ENCODE measurements at places on chromosomes 6 and 20.

- no peak for DNase-seq
Observed at GRCh38 chr6:143157131-143157530, 96.4 kb downstream of the AIG1 start.

- no peak for DNase-seq
Observed at GRCh38 chr6:82085701-82086100, 161.8 kb downstream of the IBTK start.

GRCh38 chr20:64226686-64227580 is 28.6 kb upstream of the PCMTD2 start:
- no peak for DNase-seq

- no peak for DNase-seq
Observed at GRCh38 chr6:145135702-145136101, 599.6 kb downstream of the EPM2A start.

DNA sequence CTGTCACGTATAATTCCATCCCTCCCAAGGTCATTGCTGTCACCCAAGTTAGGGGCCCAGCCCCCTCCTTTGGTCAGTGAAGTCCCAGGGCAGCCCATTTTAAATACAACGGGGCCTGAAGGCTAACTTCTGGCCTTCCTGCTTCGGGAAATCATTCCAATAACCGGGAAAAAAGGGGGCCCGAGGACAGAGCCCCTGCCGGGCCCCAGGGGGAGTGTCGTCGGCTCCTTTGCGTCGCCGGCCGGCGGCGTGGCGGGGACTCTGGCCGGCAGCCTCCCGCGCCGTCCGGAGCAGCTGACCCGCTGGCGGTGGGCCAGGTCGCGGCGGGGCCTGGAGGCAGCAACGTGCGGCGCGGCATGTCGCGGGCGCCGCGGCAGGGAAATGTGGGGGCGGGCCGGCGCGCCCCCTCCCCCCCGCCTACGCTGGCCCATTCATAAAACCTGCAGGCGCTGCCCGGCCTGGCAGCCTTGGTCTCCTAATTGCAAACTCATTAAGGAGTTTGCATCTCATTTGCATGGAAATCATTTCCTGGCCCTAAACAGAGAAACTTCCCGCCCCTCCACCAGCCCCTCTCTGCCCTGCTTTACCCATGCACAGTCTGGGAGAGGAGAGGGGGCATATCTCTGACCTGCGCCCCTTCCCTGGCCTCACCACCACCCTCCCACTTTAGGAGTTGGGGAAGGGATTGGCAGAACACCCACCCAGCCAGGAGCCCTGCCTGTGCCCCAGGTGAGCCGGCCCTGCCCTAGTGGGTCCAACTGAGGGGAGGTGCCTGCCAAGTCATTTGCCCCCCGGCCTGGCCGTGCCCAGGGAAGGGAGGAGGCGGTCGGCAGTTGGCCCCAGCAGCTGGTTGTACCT is 50.7 kb downstream of the MRPL14 start:
- no peak for DNase-seq

All from stimulated activated CD4-positive, alpha-beta T cell treated with anti-CD3 and anti-CD28 coated beads, Interleukin-1b, Interleukin-23, amount 100 ng/mL, for 1 hour (primary cell).